NCI-H510A (cell line): ENCODE measurements at places on chromosomes 11 and 22.
A peak's percentile ranks its signal among the peaks of the same experiment; 100 is the strongest.

- DNase-seq, result no peak
Observed at GRCh38 chr11:121237686-121238658, 54.6 kb upstream of the SC5D start.

- DNase-seq, result peak; percentile 20
Observed at GRCh38 chr11:13772223-13773046, 104.0 kb downstream of the FAR1 start.

- no peak for DNase-seq
Observed at GRCh38 chr11:5081405-5081804, 12.0 kb downstream of the OR52E1 start.

DNA sequence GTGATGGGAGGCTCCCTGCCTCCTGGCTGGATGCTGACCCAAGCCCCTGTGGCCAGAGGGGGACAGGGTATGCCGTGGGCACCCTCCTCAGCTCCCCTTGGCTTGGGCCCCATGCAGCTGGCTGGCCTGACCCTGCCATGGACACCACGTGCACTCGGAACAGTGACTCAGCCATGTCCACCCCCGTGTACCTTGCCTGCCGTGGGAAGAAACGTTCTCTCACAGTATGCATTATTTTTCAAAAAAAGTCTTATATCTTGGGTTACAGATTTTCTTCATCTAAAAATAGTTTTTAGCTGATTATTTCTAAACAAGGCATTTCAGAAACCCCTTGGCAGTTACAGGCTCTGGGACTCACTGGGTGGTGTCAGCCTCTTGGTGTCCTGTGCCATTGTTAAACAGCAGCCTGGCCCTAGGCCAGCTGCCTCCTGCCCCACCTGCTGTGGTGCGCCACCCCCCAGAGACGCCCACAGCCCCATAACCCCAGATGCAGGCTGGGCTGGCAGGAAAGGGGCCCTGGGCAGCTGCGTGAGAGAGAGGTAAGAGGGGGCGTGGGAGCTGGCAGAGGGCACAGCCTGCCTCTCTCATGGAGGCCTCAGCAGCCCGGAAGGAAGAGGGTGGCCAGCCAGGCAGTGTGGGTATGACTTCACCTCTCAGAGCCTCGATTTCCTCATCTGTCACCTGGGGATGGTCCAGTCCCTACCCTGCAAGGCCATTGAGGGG lies 99.8 kb downstream of the MORC2 start:
- no peak for DNase-seq

DNA sequence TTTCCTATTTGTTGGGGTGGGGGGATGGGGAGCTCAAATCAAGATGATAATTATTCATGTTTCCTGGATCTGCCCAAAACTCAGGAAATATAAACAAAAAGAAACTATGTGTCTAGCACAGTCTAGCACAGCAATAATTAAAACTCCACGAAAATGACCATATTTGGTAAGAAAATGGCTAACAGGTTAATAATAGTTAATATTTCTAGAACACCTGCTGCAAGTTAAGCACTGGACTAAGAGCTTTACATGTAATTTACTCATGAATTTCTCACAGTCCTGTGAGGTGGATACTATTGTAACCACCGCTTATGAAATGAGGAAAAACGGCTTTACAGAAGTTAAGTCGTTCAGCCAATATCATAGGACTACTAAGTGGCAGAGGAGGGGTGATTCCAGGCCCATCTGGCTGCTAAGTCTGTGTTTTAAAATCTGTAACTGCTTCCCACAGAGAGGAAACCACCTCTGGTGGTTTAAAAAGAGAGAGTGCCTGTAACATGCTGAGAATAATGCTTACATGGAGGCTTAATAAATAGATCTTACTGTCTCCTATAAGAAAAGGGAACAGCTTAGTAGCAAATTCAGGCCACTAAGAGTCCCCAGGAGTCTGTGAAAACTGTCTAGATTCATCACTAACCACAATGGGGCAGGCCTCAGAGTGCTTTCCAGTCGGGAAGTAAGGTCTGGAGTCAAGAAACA lies 11.0 kb upstream of the AMOTL1 start:
- DNase-seq, result no peak

DNA sequence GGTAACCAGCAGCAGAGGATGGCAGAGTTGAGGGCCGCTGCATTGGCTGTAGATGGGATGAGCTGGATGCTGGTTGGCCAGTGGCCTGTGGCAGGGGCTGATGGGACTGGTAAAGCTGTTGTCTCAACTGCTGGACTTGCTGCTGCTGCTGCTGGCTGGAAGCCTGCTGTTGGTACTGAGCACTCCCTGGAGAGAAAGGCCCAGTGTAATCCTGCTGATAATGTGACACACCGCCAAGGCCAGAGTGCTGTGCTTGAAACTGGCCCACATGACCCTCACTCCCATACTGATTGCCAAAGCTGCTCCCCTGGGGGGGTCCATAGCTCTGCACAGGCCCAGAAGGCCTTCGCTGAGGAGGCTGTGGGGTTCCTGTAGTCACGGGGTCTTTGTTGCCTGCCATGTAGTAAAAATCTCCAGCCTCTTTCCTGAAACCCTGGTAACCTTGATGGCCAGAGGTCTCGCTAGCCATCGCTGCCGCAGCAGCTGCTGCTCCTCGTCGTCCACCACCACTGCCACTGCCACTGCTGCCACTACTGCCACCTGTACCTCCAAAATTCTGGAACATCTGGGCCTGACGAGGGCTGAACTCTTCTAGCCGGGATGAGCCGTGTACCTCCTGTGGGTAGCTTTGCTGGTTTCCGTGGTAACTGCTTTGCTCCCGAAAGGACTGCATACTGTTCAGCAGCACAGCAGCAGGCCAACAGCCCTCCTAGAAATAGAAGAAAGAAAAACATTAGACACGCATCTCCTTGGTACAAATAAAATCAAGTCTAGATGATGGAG lies 55.6 kb downstream of the TCF20 start:
- no peak for DNase-seq

DNA sequence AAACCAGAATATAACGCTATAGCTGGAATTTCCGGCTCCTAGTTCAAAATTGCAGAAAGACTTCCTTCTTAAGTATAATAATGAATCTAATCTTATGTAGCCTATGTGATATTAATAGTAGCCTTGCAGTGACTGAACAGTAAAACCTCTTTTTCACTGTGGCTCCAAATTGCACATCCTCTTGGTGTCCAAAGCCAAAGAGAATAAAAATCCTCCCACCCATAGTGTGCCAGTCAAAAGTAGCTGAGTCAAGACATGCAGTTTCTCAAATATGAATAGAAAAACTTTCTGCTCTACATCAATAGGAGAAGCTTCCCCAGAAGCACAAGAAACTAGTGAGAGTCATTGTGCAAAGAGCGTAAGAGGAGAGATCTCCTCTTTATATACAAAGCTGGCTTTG lies 76.0 kb upstream of the PICALM start:
- no peak for DNase-seq

DNA sequence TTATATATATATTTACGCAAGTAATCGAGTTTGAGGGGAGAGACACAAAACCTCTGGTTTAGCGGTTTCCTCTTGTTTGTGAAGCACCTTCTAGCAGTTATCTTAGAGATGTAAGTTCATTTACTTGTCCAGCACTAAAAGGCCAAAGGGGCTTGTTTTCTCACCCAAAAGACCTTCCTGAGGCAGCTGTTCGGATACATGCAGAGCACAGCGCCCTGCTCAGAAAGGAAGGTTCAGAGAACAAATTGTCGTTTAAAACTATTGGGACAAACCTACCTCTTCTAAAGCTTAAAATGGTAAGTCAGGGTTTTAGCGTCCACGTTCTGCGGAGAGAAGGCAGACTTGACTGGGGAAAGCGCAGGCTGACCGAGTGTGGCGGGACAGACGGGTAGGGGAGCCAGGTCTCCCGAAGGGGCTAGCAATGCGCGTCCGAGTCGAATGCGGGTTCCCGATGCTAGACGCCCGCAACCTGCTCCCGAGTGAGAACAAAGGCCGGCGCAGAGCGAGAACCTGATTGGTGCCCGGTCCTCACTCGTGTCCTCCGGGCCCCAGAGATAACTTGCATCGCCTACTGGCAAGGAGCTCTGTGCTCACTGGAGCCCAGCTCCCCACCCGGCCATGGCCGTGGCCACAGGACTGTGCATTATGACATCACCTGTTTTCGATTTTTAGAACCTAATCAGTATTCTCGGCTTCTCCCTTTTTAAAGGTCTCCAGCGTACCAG lies 1.0 kb upstream of the SESN3 start:
- DNase-seq, result peak; percentile 64

GRCh38 chr11:124897674-124898262 lies at the start of gene ROBO4:
Gene ROBO4, minus strand, starts transcription at chr11:124897865. Its CDS starts 70 bp downstream, at chr11:124897795.
- no peak for DNase-seq

DNA sequence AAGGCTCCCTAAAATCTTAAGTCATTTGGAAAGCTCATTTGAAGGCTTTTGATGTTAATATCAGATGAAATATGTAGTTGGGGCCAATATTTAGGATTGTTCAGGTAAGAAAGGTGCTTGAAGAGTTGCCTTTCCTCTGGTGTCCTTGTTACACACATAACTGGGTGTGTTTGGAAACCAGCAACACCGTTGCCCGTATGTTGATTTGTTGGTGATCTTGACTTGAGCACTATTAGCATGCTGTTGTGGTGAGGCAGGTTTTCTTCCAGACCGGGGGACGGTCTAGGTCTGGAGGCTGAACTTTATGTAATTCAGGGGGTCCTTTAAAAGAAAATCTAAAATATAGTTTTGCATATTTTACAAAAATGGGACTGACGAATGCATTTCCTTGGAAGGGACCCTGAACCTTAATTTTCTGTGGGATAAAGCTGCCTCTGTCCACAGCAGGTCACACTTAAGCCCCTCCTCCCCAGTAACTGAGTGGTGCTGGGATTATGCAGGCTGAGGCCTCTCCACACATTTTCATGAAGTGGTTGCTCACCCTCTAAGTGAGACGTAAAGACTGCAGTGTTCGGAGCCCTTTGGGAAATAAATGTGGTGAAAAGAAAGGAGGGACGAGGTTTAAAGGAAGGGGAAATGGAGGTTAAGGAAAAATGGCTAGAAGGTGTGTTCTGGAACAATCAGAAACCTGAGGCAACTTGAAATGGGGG lies 1.8 kb downstream of the YWHAH start:
- no peak for DNase-seq

GRCh38 chr11:13053255-13053917 lies 44.3 kb downstream of the RASSF10 start:
- no peak for DNase-seq

- DNase-seq, result no peak
Observed at GRCh38 chr22:49349841-49350381, 477.8 kb downstream of the BRD1 start.

DNA sequence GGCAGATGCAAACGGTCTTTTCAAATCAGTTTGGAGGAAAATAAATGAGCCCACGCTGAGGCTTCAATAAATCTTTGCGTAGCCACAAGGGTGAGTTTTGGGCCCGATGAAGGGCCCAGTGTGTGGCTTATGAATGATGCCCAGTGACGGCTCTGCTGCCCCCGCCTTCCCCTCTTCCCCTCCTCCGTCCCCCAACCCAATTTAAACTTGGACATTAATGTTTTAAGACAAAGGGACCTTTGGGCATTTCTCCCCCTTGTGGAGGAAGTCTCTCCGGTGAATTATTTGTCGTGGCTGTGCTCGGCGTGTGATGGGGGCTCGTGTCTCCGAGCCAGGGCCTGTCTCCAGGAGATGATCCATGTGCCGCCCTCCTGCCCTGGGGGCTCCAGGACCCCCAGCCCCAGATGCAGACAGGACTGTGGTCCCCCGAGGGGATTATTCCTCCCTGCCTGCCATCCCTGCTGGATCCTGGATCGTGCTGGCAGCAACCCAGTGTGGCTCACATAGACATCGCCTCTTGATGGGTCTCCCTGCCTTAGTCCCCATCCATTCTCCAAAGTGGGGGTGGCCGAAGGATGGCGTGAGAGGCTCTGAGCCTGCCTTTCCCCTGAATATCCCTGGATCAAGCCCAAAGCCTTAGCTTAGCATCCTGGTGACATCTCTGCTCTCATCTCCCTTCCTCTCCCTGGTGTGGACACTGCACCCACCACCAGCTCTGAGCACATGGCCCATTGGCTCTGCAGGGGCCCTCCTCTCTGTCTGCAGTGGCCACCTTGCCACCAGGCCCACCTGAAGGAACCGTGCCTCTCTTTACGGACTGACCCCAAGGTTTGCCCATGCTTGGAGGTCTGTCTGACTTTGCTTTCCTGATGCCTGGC lies 56.4 kb downstream of the SMIM38 start:
- DNase-seq, result no peak

DNA sequence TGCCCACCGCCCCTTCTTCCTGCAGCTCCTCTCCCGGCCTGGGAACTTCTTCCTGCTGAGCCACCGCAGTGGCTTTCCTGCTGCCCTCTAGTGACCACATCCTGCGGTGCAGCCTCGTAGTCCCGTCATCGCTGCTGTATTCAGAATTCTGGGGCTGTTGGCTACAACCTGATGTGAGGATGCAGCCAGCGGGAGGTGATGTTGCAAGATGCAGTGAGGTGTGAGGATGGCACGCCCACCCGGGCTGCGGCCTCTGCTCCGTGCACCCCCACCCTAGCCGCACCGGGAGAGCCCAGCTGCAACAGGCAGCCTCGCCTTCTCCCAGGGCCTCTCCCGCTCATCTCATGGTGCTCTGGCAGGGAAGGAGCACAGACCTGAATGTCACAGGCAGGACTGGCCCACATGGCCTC lies 10.1 kb downstream of the CHST1 start:
- peak; percentile 23 for DNase-seq

- DNase-seq, result no peak
Observed at GRCh38 chr22:46260038-46260437, 3.1 kb downstream of the PKDREJ start.

- DNase-seq, result no peak
Observed at GRCh38 chr11:35197292-35197691, 58.3 kb downstream of the CD44 start.

- no peak for DNase-seq
Observed at GRCh38 chr22:30305519-30305905, 16.2 kb upstream of the CASTOR1 start.

DNA sequence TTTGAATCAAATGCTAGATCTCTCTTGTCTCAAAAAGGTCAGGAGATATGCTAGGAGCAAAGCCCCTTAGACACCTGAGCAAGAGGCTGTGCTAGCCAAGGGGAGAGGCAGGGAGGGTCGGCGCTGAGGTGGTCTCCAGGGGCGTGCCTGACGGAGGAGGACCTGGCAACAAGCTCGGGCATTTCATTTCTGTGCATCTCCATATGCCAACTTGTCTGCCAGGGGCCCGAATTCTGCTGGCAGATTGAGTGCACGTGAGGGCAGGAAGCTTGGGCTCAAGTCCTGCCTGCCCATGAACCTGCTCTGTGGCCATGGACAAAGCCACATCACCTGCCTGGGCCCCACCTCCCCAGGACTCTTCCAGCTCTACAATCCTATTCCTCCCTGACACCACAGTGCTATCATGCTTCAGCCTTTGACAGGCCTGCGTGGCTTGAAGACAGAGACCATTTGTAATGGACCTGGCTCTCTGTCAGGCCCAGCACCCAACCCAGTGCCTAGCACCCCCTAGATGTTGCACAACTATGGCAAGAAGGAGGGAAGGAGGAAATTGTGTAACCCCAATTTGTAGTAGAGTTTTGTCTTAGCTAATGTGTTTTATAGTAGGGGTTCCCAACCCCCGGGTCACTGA lies 16.3 kb upstream of the VSIG10L2 start:
- no peak for DNase-seq

GRCh38 chr22:25362215-25362882 lies 142.9 kb downstream of the CRYBB2 start:
- DNase-seq, result no peak

- no peak for DNase-seq
Observed at GRCh38 chr11:100119176-100119575, 567.9 kb upstream of the ARHGAP42 start.

GRCh38 chr11:115193914-115194801 lies 310.1 kb downstream of the CADM1 start:
- DNase-seq, result no peak
